ENCODE measurements at places on chromosomes 16 and 17.

DNA sequence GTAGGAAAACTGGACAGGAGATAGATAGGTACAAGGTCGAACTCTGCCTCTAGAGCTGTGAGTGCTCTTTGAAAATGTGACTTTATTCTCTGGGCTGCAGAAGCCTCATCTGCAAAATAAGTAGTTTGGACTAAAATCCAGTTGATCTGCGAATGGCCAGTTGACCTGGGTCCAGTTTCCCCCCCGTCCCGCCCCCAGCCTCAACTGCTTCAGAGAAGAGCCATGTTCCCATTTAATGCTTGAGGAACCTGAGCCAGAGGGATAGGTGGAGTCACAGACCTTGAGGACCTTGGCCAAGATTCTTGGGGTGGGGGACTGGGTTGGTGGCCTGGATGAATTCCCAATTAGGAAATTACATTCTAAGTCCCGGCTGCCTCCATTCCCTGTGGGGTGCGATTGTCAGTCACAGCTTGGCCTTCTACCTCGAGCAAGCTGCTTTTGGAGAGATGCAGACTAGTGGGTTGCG is 14.1 kb downstream of the TBX2 start:
- no peak for DNase-seq

- no peak for DNase-seq
These were observed 53.6 kb downstream of the WNT3 start for GRCh38 chr17:46764709-46765401.

GRCh38 chr16:54931120-54932014 is 702 bp downstream of the IRX5 start:
- no peak for DNase-seq

DNA sequence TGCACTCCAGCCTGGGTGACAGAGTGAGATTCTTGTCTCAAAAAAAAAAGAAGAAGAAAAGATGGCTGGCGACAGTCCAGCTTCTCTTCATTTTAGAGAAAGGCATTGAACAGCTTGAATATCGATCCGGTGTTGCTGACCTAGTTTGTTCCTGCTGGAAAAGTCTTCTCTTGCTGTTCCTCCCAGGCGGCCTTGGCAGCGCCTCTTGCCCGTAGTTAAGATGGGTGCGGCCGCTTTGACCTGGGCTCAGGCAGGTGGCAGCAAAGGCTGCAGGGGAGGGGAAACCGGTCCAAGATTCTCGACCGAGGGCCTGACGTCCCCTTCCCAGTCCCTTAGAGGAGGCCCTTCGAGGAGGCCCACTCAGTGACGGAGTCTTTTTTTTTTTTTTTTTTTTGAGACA is 3.8 kb upstream of the ZNF764 start:
- DNase-seq = no peak

GRCh38 chr17:382644-383533 is 30.3 kb upstream of the RPH3AL start:
- no peak for DNase-seq

- no peak for DNase-seq
These were observed 19.9 kb downstream of the ZNHIT3 start for GRCh38 chr17:36506249-36506826.

- DNase-seq = no peak
These were observed 2.0 kb downstream of the YWHAE start for GRCh38 chr17:1398028-1398427.

DNA sequence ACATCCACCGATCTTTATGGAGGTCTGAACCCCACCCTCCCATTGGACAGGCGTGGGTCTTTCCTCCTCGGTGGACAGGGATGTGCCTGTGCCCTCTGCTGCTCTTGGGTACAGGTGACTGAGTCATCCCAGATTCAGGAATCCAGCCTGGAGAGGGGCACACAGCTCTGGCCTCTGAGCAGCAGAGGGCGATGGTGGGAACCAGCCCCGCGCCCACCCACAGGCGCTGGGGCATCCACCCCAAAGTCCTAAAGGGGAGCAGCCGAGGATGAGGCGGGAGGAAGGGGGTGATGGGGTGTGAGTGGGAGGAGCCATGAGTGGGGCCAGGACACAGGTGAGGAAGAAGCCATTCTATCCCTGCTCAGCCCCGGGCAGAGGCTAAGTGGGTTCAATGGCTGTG is 35.0 kb downstream of the ENGASE start:
- DNase-seq = no peak

DNA sequence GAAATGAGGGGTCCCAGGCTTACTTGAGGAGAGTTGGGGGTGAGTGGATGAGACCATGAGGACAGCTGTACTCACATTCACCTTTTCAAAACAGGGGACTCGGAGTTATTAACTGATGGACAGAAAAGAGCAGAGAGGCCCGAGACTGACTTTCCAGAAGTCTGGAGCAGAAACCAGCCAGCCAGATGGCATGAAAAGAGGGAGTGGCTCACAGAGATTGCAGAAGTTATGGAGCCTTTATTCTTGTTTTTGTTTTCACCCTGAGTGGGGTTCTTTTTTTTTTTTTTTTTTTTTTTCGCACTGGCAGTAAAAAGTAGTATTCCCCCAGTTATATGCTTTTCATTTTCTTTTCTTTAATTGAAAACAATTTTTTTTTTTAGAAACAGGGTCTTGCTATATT is 18.9 kb downstream of the TVP23A start:
- DNase-seq = no peak

DNA sequence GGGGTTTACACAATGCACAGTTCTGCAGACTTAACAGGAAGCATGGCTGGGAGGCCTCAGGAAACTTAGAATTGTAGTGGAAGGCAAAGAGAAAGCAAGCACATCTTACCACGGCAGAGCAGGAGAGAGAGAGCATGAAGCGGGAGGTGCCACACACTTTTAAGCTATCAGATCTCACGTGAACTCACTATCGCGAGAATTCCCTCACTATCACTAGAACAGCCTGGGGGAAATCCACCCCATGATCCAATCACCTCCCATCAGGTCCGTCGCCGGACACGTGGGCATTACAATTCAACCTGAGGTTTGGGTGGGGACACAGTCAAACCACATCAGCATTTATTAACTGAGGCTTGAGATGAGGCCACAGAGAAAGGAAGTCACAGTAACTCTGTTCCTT is 326.7 kb downstream of the C16orf95 start:
- DNase-seq = no peak

GRCh38 chr16:85935974-85936760 is 37.2 kb downstream of the IRF8 start:
- DNase-seq = no peak

DNA sequence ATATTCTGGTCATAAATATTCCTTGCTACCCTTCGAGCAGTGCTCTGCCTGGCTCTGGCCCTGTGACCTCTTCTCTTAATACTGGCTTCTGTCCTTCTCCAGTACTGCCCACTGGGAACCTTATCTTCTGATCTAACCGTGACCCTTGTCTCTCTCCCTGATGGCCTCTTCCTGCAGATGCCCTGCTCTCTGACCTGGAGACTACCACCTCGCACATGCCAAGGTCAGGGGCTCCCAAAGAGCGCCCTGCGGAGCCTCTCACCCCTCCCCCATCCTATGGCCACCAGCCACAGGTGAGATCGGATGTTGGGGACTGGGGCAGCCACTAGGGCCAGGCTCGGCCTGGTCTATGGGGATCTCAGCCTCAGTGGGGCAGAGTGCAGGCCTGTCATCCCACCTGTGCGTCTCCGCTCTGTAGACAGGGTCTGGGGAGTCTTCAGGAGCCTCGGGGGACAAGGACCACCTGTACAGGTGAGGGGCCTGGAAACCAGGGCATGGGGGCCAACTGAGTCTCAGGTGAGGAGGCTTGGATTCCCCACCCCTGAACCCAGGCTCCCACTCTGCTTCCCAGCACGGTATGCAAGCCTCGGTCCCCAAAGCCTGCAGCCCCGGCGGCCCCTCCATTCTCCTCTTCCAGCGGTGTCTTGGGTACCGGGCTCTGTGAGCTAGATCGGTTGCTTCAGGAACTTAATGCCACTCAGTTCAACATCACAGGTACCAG is 1.5 kb downstream of the TGFB1I1 start:
- DNase-seq = no peak

DNA sequence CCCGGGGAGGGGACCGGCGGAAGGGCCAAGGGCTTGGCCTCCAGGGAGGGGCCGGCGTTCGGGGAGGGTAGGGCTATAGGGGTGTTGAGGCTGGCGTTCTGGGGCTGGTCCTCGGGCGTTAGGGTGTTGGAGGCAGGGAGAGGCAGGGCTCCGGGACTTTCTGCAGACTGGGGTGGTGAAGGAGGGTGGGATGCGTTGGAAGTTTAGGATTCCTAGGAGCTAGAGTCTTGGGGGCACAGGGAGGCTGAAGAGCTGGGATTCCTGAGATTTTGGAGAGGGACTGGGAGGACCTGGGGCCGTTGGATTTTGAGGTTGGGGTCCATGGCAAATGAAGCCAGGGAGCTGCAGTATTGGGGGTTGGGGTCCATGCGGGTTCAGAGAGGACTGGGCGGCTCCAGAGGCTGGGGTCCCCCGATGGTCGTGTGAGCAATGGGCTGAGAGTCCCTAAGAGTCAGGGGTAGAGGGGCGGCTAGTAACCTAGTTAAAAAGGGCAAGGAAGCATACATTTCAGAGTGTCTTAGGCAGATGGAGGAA is 740 bp downstream of the NFATC2IP start:
- no peak for DNase-seq

- no peak for DNase-seq
These were observed 2.4 kb upstream of the SDK2 start for GRCh38 chr17:73646409-73647300.

DNA sequence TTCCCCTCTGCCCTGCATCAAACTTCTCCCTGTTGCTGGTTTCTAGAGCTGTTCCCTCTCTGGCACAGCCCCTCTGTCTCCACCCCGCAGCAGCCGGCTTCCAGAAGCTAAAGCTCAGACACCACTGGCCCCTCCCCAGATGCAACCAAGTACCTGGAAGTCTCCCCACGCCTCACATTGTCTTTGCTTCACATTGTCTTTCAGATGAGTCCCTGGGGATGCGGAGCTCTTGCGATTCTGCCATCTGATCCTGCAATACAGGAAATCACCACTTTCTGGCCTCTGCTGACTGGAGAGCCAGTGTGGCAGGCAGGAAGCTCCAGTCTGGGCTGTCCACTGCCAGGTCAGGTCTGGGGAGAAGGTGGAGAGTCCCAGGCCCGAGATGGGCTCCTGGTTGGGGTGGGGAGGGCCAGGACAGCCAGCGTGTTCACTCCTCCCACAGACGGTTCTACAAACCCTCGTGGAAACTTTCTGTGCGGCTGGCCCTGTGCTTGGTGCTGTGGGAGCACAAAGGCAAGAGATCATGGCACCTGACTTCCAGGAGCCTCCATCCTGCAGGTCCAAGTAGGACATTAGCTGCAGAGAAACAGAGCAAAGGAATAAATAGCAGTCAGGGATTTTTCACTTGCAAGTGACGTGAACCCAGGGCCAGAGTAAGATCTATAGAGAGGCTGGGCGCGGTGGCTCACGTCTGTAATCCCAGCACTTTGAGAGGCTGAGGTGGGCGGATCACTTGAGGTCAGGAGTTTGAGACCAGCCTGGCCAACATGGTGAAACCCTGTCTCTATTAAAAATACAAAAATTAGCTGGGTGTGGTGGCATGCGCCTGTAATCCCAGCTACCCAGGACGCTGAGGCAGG is 47.9 kb upstream of the MAP3K14 start:
- no peak for DNase-seq
